Adrenal gland (tissue), 19 donors: ENCODE measurements at places on chromosomes 5 and 9. TPM values are rescaled to one million over a fixed set of nuclear protein-coding genes. Genes with fewer than 3 reads are reported as not detected.

The NMUR2 gene
- not detected for polyA plus RNA-seq

The FOXD1 gene
- 4.5 TPM for polyA plus RNA-seq

The TICAM2 gene
- polyA plus RNA-seq: 2.7 TPM

The NUTM2G gene
- polyA plus RNA-seq: not detected

The OLFM1 gene
- polyA plus RNA-seq: 25.6 TPM

The PDCD1LG2 gene
- 0.40 TPM for polyA plus RNA-seq

The ENTR1 gene
- polyA plus RNA-seq: 21.5 TPM

The RABEPK gene
- polyA plus RNA-seq: 16.7 TPM

The NOP16 gene
- 62.1 TPM for polyA plus RNA-seq

The LHX6 gene
- polyA plus RNA-seq: 1.0 TPM
